ENCODE measurements at places on chromosomes 16 and 17.

DNA sequence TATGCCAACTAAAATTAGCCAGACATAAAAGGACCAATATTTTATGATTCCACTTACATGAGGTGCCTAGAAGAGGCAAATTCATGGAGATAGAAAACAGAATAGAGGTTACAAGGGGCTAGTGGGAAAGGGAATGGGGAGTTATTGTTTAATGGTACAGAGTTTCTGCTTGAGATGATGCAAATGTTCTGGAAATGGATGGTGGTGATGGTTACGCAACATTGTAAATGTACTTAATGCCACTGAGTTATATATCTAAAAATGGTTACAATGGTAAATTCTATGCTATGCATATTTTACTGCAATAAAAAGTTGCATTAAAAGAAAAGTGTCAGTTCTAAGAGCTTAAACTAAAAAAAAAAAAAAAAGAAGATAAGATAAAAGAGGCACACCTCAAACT lies 17.9 kb downstream of the MT1X start:
- DNase-seq: no peak

DNA sequence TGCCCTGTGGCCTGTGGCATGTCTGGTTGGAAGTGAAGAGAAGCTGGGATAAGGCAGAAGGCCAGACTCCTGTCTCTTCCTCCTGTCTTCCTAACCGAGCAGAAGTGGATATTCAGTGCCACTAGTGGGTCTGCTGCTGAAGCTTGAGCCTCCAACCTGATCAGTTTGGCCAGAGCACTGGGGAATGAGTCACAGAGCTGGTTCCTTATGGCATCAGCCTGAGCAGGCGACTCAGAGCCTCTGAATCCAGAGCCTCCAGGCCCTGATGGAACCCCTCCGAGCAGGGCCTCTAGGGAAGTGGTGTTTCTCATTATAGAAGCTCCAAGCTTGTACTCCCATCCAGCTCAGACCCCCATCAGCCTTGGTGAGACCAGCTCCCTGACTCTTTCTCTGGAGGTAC lies 2.0 kb downstream of the WSCD1 start:
- peak; percentile 51 for DNase-seq

- no peak for DNase-seq
These were observed 16.9 kb upstream of the TNFRSF13B start for GRCh38 chr17:16988749-16989229.

- DNase-seq: no peak
These were observed 6.3 kb upstream of the ZDHHC7 start for GRCh38 chr16:85017633-85018032.

- DNase-seq: no peak
These were observed 80.4 kb downstream of the PGS1 start for GRCh38 chr17:78458736-78459335.

DNA sequence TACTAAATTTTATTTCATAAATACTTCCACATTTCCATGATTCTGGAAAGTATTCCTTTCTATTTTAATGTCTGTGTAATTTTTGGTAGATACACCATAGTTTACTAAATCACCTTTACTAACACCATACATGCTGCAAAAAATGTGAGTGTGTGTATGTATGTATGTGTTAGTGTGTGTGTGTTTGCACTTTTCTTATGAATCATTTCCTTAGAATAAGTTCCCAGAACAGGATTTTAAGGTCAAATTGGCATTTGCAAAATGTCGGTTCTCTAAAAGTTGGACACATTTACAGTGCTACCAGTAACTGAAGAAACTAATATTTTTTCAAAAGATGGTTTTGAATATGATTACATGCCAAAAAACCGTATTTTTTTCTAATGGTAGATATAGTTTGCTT lies 137.1 kb downstream of the CYB561 start:
- no peak for DNase-seq

- DNase-seq: no peak
These were observed 3.9 kb upstream of the C17orf99 start for GRCh38 chr17:78142119-78142861.
